A549 treated with dexamethasone at 1 μM for 4 hours (cell line): ENCODE measurements at places on chromosomes 2 and 18. TPM values are rescaled to one million over a fixed set of nuclear protein-coding genes. Genes with fewer than 3 reads are reported as not detected.

The NCKAP5 gene
- total RNA-seq: 0.61 to 1.1 TPM (median 1.0 TPM) in 5 replicates

The CYTIP gene
- 0.04 to 0.25 TPM (median 0.05 TPM) in 3 of 5 replicates, not detected in the others for total RNA-seq

The SCTR gene
- total RNA-seq: 0.15 to 0.18 TPM in 2 of 5 replicates, not detected in the others

The METTL21A gene
- 21.6 to 24.5 TPM (median 23.5 TPM) in 5 replicates for total RNA-seq

The ELOA2 gene
- not detected in 5 replicates for total RNA-seq

The HK2 gene
- total RNA-seq: 0.75 to 1.1 TPM (median 1.1 TPM) in 5 replicates

The NFATC1 gene
- 4.7 to 7.3 TPM (median 6.8 TPM) in 5 replicates for total RNA-seq

The XPO1 gene
- 109 to 152 TPM (median 134 TPM) in 5 replicates for total RNA-seq

The GREB1L gene
- total RNA-seq: 3.5 to 7.5 TPM (median 5.3 TPM) in 5 replicates

The MAP2 gene
- total RNA-seq: 1.1 to 2.4 TPM (median 1.2 TPM) in 5 replicates

The ZDBF2 gene
- total RNA-seq: 0.70 to 2.1 TPM (median 1.3 TPM) in 5 replicates

The DNAH7 gene
- 0.79 to 2.1 TPM (median 1.0 TPM) in 5 replicates for total RNA-seq

The CACNB4 gene
- 0.14 to 0.36 TPM (median 0.19 TPM) in 5 replicates for total RNA-seq

The KCNS3 gene
- total RNA-seq: 1.1 to 1.5 TPM (median 1.3 TPM) in 5 replicates

The CAPN13 gene
- total RNA-seq: 0.06 to 0.22 TPM (median 0.12 TPM) in 4 of 5 replicates, not detected in the other

The POMC gene
- total RNA-seq: 0.09 to 0.10 TPM in 2 of 5 replicates, not detected in the others

The CRYGD gene
- not detected in 5 replicates for total RNA-seq

The LHCGR gene
- total RNA-seq: not detected in 5 replicates

The DSG3 gene
- total RNA-seq: 0.01 to 0.02 TPM (median 0.02 TPM) in 4 of 5 replicates, not detected in the other

The GPR17 gene
- 0.06 to 0.08 TPM (median 0.07 TPM) in 3 of 5 replicates, not detected in the others for total RNA-seq

The HOXD11 gene
- total RNA-seq: 5.1 to 6.3 TPM (median 5.8 TPM) in 5 replicates

The LRRC30 gene
- total RNA-seq: not detected in 5 replicates

The ITGB6 gene
- total RNA-seq: 0.35 to 1.2 TPM (median 0.60 TPM) in 5 replicates

The DAW1 gene
- 2.3 to 3.0 TPM (median 2.4 TPM) in 5 replicates for total RNA-seq

The NFE2L2 gene
- 38.5 to 44.1 TPM (median 40.8 TPM) in 5 replicates for total RNA-seq

The LAMA1 gene
- total RNA-seq: 0.01 to 0.21 TPM (median 0.09 TPM) in 5 replicates

The OTX1 gene
- 3.0 to 4.5 TPM (median 4.3 TPM) in 5 replicates for total RNA-seq

The ACSL3 gene
- 146 to 223 TPM (median 182 TPM) in 5 replicates for total RNA-seq

The BCL11A gene
- total RNA-seq: 0.01 to 0.14 TPM (median 0.09 TPM) in 5 replicates

The AGXT gene
- not detected in 5 replicates for total RNA-seq

The DHRS9 gene
- total RNA-seq: 3.4 to 4.6 TPM (median 3.9 TPM) in 5 replicates

The FAM110C gene
- 0.15 to 0.49 TPM (median 0.34 TPM) in 5 replicates for total RNA-seq

The MC4R gene
- not detected in 5 replicates for total RNA-seq

The NEUROD1 gene
- not detected in 5 replicates for total RNA-seq

The TAF4B gene
- total RNA-seq: 3.9 to 5.5 TPM (median 5.0 TPM) in 5 replicates

The CNRIP1 gene
- 1.4 to 2.3 TPM (median 1.7 TPM) in 5 replicates for total RNA-seq
